ENCODE measurements at places on chromosomes 5 and 9. TPM values are rescaled to one million over a fixed set of nuclear protein-coding genes. Genes with fewer than 3 reads are reported as not detected.

DNA sequence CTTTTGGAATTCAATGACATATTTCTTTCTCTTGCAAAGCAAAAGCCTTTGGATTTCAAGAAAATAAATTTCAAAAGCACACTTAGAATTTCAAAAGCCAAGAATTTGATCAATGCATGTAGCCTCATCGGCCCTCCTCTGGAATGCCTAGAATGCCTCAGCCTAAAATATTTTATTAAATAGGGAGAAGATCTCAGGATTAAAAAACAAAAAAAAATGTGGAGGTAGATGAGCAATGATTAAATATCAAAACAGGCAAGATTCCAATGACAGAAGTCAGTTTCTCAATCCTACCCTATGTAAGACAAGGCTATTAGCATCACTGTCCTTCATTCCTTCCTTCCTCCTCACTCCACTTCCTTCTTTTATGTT is 169.0 kb downstream of the CDH6 start:
- H3K36me3 ChIP-seq: no peaks in the 10 kb centered on the region
- H3K27ac ChIP-seq: no peak overlapping the region
- no peak overlapping the region for H3K4me3 ChIP-seq
- H3K4me1 ChIP-seq: no peaks in the 10 kb centered on the region
- DNase-seq: no peak

DNA sequence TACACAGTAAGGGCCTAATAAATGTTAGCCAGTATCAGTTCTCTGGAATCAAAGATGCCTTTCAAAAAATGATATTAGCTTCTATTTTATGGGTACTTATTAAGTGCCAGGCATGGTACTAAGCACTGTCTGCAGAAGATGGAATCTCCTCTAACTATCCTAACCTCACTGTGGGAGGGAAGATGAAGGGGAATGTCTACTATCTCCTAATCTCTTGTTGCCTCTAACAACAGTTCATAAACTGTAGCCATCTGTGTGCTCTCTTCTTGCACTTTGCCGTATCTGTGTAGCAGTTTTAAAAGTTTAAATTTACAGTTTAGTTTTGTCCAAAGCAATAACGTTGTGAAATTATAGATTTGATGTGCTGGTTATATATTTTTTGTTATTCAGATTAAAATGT is 99.6 kb upstream of the CCDC112 start:
- no peak overlapping the region for H3K27ac ChIP-seq
- DNase-seq: no peak
- no peaks in the 10 kb centered on the region for H3K27me3 ChIP-seq
- H3K36me3 ChIP-seq: no peaks in the 10 kb centered on the region
- H3K4me1 ChIP-seq: peaks cover 13% of the 10 kb centered on the region

GRCh38 chr5:12230659-12231058 is 326.4 kb upstream of the CTNND2 start:
- no peaks in the 10 kb centered on the region for H3K36me3 ChIP-seq
- H3K4me1 ChIP-seq: no peaks in the 10 kb centered on the region
- no peak overlapping the region for H3K27ac ChIP-seq

DNA sequence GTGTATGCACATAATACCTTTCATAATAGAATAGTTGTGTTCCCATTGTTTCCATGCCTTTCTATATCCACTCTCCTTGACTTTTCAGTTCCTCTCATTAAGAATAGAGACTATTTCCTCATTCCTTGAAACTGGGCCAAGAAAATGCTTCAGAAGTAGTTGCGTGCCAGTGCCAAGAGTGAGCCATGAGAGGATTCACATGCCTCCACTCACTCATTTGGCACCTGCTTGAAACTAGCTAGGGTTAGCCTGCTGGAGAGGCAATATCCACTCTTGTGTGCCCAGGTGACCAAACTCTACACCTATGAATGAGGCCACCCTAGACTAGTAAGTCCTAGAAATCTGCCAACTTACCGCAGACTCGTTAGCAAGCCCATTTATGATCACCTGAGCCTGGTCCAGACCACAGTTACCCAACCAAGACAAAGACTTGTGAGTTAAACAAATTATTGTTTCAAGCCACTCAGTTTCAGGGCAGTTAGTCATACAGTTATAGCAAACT is 276.3 kb downstream of the EPB41L4A start:
- no peaks in the 10 kb centered on the region for H3K27me3 ChIP-seq
- no peaks in the 10 kb centered on the region for H3K4me1 ChIP-seq
- no peak overlapping the region for H3K27ac ChIP-seq

- no peak overlapping the region for H3K27ac ChIP-seq
- no peaks in the 10 kb centered on the region for H3K27me3 ChIP-seq
- DNase-seq: no peak
- H3K4me3 ChIP-seq: no peak overlapping the region
- H3K4me1 ChIP-seq: no peaks in the 10 kb centered on the region
- H3K36me3 ChIP-seq: no peaks in the 10 kb centered on the region
These were observed 81.6 kb upstream of the MIER3 start for GRCh38 chr5:57033503-57033902.

DNA sequence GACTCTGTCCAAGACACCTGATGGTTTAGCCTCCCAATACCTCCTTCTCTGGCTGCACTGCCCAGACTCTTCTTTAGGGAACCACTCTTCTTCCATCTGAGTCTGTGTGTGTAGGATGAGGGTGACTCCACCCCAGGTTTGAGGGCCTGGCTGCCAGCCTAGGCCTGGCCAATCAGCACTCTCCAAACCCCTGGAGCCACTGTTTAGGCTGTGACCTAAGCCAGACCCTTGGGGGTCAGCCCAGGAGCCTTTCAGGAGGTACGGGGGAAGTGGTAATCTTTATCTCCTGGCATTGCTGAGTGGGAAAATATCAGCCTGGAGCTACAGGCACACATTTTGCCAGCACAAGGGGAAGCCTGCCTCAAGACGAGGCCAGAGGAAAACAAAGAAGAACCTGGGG is 6.2 kb upstream of the ERGIC1 start:
- H3K27ac ChIP-seq: no peak overlapping the region
- H3K4me1 ChIP-seq: peaks cover 3% of the 10 kb centered on the region
- H3K36me3 ChIP-seq: no peaks in the 10 kb centered on the region

- H3K4me1 ChIP-seq: no peaks in the 10 kb centered on the region
- no peak for DNase-seq
- H3K4me3 ChIP-seq: no peak overlapping the region
- H3K27me3 ChIP-seq: no peaks in the 10 kb centered on the region
- no peaks in the 10 kb centered on the region for H3K36me3 ChIP-seq
These were observed 199.7 kb downstream of the ISL1 start for GRCh38 chr5:51582871-51583394.

GRCh38 chr5:112684737-112685136 is 52.9 kb upstream of the APC start:
- H3K4me3 ChIP-seq: no peak overlapping the region
- no peaks in the 10 kb centered on the region for H3K36me3 ChIP-seq
- H3K27ac ChIP-seq: no peak overlapping the region
- no peaks in the 10 kb centered on the region for H3K27me3 ChIP-seq
- no peaks in the 10 kb centered on the region for H3K4me1 ChIP-seq

DNA sequence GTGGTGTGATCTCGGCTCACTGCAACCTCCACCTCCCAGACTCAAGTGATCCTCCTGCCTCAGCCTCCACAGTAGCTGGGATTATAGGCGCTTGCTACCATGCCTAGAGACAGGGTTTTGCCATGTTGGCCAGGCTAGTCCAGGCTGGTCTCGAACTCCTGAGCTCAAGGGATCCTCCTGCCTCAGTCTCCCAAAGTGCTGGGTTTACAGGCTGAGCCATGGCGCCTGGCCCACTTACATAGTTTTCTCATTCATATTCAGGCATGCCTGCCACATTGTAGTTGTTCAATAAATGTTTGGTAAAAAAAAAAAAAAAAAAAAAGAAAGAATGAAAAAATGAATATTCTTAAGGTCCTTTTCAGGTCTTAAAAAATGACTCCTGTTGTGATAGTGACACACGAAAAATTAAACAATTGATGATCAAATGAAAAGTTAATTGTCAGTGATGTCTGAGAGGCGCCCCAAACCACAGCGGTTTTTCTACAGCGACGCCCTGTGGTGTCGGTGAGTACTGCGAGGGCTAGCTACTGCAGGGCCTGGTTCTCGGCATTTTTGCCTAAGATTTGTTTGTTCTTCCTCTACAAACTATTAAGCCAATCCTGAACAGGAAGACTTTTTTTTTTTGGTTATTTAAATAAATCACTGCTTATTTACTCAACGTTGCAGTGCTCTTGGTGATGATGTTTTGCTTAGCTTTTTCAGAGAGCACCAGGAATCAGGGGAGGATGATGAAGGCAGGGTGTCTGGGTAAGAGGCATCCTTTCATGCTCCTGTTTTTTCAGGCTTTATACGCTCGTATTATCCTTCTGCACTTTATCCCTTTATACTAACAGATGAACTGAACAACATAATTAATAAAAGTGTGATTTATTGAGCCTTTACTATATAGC is 67.0 kb upstream of the DPYSL3 start:
- DNase-seq: peak; percentile 77
- no peak overlapping the region for H3K27ac ChIP-seq
- no peaks in the 10 kb centered on the region for H3K4me1 ChIP-seq
- H3K27me3 ChIP-seq: no peaks in the 10 kb centered on the region

DNA sequence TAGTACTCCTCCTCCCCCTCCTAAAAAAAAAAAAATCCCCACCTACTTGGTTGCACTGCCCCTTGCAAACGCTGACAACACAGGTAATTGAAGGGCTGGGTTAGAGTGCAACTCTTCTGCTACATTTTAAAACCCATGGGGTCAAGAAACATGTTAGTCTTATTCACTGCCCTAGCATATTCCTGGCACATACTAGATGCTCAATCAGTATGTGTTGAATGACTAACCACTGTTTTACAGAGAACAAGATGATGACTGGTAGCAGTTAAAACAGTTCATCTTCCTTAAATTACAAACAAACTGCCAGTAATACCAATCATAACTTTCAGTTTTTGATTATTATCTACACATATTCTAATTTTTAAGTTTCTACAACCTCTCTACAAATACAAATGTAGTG is 124.4 kb downstream of the NFIB start:
- DNase-seq: no peak
- H3K4me1 ChIP-seq: peaks cover 8% of the 10 kb centered on the region
- no peaks in the 10 kb centered on the region for H3K27me3 ChIP-seq
- H3K27ac ChIP-seq: no peak overlapping the region
- H3K36me3 ChIP-seq: no peaks in the 10 kb centered on the region

GRCh38 chr9:14062586-14063221 is 251.2 kb downstream of the NFIB start:
- no peaks in the 10 kb centered on the region for H3K36me3 ChIP-seq
- no peaks in the 10 kb centered on the region for H3K27me3 ChIP-seq
- H3K4me3 ChIP-seq: no peak overlapping the region

- H3K36me3 ChIP-seq: no peaks in the 10 kb centered on the region
- no peaks in the 10 kb centered on the region for H3K4me1 ChIP-seq
- peak overlapping the region; percentile 89 for H3K27ac ChIP-seq
- peak; percentile 31 for DNase-seq
- no peaks in the 10 kb centered on the region for H3K27me3 ChIP-seq
These were observed 12.1 kb upstream of the BTNL3 start for GRCh38 chr5:180976518-180976917.

GRCh38 chr5:24773261-24773660 is 128.5 kb upstream of the CDH10 start:
- H3K36me3 ChIP-seq: no peaks in the 10 kb centered on the region
- no peak overlapping the region for H3K4me3 ChIP-seq
- no peak for DNase-seq
- H3K4me1 ChIP-seq: no peaks in the 10 kb centered on the region
- H3K27ac ChIP-seq: no peak overlapping the region
- no peaks in the 10 kb centered on the region for H3K27me3 ChIP-seq

DNA sequence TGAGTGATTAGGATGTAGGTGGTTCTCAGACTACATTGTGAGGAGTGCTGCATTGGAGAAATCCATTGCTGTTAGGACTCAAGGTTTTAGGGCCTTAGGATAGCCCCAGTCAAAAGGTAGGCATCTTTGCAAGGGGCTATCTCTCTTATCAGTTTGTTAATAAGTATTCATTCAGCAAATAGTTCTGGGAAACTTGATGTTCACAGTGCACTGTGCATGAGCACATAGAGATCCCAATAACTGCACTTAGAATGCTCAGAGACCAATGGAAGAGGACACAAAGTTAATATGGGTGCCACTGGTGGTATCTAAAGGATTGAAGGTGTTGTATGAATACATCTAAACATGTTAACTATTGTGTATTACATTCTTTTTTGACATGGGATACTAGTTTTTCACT is 131.4 kb downstream of the KIF4B start:
- H3K36me3 ChIP-seq: no peaks in the 10 kb centered on the region
- no peak for DNase-seq
- H3K27ac ChIP-seq: no peak overlapping the region
- no peaks in the 10 kb centered on the region for H3K27me3 ChIP-seq

DNA sequence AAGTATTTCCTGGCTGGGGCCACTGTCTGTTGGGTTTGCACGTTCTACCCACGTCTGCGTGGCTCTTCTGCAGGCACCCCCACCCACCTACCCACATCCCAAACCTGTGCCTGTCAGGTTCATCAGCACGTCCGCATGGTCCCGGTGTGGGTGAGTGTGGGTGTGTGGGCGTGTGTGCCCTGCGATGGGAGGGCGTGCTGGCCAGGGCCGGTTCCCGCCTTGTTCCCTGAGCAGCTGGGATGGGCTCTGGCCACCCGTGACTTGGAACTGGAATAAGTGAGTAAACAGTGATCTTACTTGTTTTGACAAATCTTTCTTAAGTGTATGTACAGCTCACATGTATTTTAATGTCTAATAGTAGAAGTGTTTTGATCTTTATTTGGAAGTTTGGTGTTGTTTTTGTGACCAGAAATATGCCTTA is 20.4 kb downstream of the ERGIC1 start:
- DNase-seq: no peak
- no peak overlapping the region for H3K4me3 ChIP-seq
- H3K36me3 ChIP-seq: no peaks in the 10 kb centered on the region
- peak overlapping the region; percentile 70 for H3K27ac ChIP-seq

- H3K36me3 ChIP-seq: no peaks in the 10 kb centered on the region
- no peaks in the 10 kb centered on the region for H3K27me3 ChIP-seq
- no peaks in the 10 kb centered on the region for H3K4me1 ChIP-seq
- H3K27ac ChIP-seq: no peak overlapping the region
- DNase-seq: no peak
- H3K4me3 ChIP-seq: no peak overlapping the region
These were observed 133.2 kb downstream of the ERCC6L2 start for GRCh38 chr9:96008502-96009222.

- H3K4me1 ChIP-seq: no peaks in the 10 kb centered on the region
- no peak overlapping the region for H3K4me3 ChIP-seq
- no peak overlapping the region for H3K27ac ChIP-seq
- DNase-seq: no peak
- no peaks in the 10 kb centered on the region for H3K36me3 ChIP-seq
- H3K27me3 ChIP-seq: no peaks in the 10 kb centered on the region
These were observed 120.2 kb downstream of the CARTPT start for GRCh38 chr5:71839096-71839884.

- H3K4me3 ChIP-seq: no peak overlapping the region
- H3K4me1 ChIP-seq: no peaks in the 10 kb centered on the region
- no peak overlapping the region for H3K27ac ChIP-seq
These were observed 20.3 kb downstream of the RABGAP1 start for GRCh38 chr9:122961139-122961538.

Gene SLC2A6
- 7.3 TPM for total RNA-seq

Gene RNF183
- 0.43 TPM for total RNA-seq

Gene PCDHA1
- 0.04 TPM for total RNA-seq

Gene WDR55
- 21.2 TPM for total RNA-seq

Gene GFI1B
- not detected for total RNA-seq

Gene DOCK8
- 5.1 TPM for total RNA-seq

Gene ZNF608
- total RNA-seq: 28.5 TPM

Gene NUTM2G
- 0.32 TPM for total RNA-seq

Gene KCNIP1
- 1.5 TPM for total RNA-seq

Gene F2RL2
- total RNA-seq: 2.6 TPM

Gene MCTP1
- total RNA-seq: 8.7 TPM

Gene CARTPT
- total RNA-seq: 3.3 TPM

Gene PPP2R2B
- total RNA-seq: 4.4 TPM

All from hepatocyte (in vitro differentiated cells).